ENCODE measurements at places on chromosomes 7 and 10.

GRCh38 chr7:3657206-3657605 is 356.2 kb downstream of the SDK1 start:
- no peak for DNase-seq

GRCh38 chr7:1940863-1941262 is 270.8 kb downstream of the ELFN1 start:
- no peak for DNase-seq

DNA sequence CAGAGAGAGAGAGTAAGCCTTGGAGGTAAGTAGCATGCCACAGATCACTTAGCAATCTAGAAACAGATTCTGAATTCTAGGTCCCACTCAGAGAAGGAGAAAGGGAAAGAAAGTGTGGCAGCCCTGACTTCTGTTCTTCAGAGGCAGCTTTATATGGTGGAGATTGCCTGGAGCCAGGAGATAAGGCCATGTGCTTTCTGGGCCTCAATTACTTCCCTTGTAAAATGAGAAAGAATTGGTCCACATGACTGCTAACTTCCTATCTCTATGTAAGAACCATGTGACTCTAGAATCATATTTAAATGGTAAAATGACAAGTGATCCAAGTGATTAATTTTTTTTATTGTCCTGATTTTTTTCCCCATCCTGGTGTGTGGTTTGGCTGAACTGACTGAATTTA is 64.1 kb downstream of the HHEX start:
- no peak for DNase-seq

DNA sequence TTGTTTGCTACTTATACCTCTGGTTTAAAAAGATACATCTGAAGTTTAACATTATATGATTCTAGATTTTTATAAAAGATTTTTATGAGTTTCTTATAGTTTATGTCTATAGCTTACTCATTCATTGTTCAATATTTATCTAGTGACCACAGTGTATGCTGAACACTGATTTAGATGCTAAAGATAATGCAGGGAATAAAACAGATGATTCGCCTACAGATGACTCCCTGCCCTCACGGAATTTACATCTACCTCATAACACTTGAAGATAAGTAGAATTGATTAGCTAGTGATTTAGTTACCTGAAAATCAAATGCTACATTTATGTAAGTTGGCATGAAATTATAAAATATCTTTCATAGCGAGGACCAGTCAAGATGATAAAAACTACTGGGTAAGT is 105.8 kb downstream of the HIPK2 start:
- DNase-seq = no peak

DNA sequence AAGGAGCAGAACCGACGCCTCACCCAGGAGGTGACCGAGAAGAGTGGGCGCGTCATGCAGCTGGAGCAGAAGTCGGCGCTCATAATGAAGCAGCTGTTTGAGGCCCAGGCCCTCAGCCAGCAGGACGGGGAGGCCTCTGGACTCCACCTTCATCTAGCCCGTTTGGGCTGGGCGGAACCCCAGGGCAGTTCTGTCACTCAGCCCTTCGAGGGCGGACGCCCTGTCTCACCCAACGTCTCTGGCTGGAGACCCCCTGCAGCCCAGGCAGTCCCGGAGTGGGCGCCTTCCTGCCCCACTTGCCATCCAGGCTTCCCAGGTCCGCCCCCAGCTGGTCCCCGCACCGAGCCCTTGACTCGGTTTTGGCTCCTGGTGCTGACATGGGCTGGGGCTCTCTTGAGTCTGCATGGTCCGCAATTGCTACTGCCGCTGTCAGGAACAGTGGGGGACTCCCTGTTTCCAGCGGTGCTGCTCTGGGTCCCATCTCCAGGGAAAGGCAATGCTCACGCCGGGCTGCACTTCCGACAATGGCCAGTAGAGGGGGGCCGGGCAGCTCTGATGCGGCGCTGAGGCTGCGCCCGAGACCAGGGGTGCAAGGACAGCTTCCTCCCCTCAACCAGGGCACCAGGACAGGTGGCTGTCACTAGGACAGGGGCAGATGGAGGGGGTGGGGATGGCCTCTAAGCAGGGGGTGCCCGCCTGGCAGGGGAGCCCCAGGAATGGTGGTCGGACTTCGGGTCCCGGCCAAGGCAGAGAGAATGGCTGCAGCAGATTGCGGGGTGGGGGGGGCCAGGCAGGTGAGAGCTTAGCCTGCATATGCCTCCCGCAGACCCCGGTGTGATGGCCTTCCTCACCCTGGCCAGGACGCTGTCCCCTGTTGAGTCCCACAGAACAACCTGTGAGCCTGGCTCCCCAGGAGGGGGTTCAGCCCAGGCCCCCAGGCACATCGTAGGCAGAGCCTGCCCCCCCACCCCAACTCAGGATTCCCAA is 71.2 kb upstream of the KCTD7 start:
- peak; percentile 43 for DNase-seq

GRCh38 chr10:44333511-44333910 is 51.4 kb downstream of the CXCL12 start:
- no peak for DNase-seq

GRCh38 chr7:11524476-11525397 is 307.3 kb downstream of the THSD7A start:
- DNase-seq = no peak

DNA sequence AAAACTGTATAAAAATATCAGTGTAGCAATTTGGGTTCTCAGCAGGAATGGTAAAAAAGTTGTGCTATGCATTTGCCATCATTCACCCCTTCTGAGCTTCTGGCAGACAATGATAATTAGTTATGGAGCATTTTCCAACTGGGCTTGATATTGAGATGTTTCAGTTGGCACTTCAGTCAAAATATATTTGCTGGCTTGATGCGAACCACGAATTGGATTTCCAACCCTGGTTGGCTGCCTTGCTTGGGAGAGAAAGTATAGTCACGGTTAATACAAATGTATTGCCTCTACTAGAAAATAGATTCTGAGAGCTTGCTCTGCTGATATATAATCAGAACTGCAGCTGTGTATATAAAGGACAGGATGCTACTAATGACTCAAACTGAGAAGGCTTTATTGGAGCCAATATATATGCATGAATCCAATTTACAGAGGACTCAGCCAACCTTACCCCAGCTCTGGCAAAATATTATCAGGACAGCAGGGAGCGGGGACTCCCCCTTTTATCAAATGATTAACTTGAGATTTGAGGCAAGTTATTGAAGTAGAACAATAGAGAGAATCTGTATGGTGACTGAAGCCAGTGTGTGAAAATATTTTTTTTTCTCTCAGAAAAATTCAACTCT is 219.8 kb upstream of the SMIM30 start:
- no peak for DNase-seq

DNA sequence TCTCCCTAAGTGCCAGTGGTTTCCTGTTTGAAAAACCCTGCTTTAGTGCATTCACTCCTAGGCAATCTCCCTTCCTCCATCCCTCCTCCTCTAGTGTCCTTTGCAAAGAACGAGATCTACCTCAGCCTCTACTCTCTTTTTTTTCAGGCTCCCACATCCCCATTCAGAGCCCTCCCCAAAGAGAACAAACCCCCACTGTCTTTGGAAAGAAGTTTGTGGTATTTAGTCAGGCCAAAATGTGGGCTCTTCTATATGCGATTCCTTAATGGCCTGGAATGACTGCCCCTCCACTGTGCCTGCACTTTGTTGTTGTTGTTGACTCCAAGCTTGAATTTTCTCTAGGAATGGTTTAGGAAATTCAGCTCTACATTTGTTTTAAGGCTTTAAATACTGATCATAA is 36.3 kb downstream of the PALS2 start:
- no peak for DNase-seq

DNA sequence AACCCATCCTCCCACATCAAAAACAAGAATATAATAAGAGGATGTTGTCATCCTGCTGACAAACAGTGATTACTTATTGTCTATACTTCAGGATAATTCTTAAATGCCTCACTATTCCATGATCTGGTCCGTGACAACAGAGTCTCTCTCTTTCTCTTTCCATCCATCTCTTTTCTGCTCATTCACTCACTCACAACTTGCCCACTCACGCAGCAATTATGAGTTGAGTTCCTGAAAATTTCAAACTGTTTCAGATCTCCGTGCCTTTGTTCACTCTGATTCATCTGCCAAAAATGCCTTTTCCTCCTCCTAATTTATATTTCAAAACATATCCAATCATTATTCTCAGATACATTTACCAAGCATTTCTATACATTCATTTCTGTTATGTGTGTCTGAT is 1.4 kb downstream of the OR6B1 start:
- DNase-seq = no peak

DNA sequence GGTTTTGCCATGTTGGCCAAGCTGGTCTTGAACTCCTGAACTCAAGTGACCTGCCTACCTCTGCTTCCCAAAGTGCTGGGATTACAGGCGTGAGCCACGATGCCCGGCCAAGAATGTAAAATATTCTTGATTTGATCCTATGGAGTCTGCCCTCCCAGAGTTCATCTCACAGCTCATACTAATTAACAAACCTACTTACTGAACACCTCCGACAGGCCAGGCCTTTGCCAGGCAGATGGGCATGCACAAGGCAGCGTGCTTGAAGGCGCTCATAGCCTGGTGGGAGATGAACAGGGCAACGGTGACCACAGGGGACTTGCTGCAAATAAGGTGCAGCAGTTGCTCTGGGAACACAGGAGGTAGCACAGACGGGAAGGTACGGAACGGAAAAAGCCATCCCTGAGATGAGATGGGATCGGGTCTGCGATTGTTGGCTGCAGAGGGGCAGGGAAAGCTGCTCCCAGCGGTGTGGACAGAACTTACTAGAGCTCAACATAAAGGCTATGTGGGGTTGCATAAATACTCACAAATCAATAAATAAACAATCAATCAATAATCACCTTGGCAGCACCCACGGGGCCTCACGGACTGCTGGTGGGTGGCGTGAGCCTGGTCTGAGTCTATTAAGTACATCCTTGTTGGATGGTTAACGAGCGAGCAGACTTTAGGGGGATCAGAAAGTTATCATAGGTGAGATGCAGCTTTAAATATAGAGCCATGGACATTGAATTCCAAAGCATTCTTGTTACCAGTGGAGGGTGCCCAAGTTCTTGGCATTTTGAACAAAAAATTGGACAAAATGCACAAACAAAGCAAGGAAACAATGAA is 4.7 kb downstream of the ACBD7 start:
- no peak for DNase-seq

GRCh38 chr7:122970740-122971725 is 24.5 kb downstream of the TAS2R16 start:
- DNase-seq = no peak

DNA sequence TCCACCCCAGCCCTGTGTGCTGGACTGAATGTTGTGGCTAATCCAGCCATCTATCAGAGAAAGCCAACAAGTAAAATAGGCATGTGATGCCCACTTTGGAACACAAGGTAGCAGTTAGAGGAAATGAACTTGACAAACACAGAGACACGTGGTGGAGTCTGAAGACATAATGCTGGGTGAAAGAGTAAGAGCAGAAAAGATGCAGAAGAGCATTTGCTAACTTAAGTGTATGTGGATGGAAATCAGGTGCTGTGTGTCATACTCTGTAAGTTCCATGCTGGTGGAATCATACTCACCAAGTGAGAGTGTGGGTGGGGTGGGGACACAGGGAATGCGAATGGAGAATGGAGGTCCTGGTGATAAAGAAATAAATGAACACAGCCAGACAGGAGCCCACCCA is 22.8 kb downstream of the WDFY4 start:
- no peak for DNase-seq

GRCh38 chr10:83012866-83013265 is 1126.4 kb upstream of the GHITM start:
- DNase-seq = no peak

DNA sequence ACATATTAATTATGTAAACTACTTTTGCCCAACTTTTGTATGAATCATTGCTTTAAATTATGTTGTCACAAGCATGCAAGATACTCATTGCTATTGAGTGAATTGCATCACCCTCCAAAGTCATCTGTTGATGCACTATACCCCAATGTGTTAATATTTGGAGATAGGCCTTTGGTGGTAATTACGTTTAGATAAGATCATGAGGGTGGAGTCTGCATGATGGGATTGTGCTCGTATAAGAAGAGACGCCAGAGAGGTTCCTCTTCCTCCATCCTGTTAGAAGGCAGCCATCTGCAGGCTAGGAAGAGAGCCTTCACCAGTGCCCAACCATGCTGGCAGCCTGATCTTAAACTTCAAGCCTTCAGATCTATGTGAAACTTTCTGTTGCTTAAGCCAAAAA is 95.3 kb upstream of the MAGI2 start:
- peak; percentile 28 for DNase-seq

DNA sequence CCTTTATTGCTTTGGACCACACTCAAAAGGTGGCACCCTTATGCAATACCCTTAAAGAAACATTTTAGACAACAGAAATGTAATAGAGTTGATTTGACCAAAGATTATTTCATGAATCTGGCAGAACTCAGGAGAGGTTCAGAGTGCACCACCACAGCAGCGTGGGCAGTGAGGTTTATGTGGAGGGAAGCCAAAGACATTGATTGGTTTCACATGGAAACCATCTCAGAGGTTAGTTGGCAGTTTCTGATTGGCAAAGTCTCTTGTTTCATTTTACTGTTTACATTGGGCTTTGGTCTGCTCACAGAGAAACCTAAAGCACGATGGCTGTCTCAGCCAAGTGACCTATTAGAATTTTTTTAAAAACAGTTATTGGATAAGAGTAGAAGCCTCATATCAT is 101.3 kb downstream of the SDHAF3 start:
- DNase-seq = peak; percentile 46

DNA sequence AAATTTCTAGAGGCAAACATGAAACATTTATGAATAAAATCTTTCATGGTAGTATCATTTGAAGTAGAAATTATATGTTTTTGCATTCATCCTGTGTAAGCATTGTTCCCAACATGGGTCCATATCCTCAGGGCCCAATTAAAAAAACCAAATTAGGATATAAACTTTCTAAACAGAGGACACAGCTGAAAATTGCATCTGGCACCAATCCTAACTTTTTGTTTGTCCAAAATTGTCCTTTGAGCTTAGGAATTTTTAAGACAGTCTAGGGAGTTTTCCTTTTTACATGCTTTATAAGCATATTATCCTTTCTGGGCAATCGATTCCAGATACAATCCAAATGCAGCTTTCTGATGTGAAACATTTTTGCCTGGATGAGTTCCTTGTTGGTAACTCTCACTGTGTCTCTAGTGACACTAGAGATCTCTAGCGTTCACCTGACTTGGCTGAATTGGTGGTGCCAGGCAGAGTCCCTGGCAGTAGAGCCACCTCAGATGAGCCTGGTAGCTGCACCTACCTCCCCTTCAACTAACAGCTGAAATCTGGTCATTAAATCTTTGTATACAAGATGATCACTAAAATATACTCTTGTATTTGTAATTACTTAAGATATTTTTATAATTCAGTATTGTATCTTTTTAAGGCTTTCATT is 137.6 kb upstream of the SAMD8 start:
- no peak for DNase-seq
